NCI-H146 (cell line): ENCODE measurements at places on chromosomes 3 and 15.

DNA sequence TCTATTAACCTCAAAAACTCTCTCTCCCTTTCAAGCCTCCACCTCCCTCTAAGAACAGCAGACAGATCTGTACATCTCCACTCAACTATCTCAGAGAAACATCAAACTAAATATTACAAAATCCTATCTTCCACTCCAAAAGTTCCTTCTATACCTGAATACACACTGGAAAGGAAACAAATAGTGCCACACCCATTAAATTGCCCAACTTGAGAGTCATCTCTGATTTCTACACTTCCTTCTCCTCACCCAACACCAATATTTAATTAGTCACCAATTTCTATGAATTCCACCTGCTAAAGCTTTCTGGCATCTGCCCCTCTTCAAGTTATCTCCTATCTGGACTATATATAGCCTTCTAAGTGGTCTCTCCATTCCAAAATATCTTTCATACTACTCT, 65.8 kb downstream of the PEAK1 start:
- DNase-seq = no peak

DNA sequence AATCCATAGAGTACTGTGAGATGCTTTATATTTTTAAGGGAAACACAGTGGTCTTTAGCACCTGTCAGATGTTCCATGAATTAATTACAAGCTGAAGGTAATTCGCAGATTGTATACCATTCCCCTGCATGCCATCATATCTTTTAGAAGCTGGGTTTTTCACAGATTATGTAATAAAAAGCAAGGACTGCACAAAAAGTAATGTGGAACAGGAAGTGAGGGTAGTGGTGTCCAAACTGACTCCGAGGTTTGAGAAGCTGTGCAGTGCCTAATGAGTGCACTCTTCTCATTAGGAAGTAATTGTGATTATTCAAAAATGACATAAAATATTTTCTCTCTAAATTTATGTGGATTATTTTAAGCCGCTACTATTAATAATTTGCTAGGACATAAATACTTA, 123.2 kb downstream of the GOLIM4 start:
- DNase-seq = no peak

GRCh38 chr3:58299839-58300516, 6.1 kb upstream of the RPP14 start:
- peak; percentile 15 for DNase-seq

DNA sequence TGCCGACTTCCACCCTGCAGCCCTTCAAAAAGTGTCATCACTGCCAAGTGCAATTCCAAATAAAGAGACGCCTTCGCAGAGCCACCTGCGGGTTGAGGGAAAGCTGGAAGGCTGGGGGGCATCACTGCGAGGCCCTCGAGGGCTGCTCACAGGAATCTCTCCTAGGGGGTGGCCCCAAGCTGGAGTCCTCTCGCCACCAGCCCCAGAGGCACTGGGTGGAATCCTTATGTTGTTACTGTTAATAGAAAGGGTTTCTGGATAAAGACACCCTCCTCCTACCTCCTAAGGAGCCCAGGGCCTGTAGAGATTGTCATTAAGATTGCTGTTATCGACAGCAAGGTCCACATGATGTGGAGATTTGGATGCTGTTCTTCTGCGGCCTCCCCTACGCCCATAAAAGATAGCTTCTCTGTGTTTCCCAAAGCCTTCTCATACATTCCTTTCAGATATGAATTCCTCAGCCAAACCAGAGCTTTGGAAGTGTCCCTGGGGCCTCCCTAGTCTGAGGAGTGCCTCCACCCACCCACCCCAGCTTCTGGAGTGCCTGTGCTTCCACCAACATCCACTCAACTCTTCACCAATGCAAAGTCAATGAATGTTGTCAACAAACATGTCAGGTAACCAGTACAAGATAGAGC, 512.7 kb downstream of the SHQ1 start:
- DNase-seq = no peak

DNA sequence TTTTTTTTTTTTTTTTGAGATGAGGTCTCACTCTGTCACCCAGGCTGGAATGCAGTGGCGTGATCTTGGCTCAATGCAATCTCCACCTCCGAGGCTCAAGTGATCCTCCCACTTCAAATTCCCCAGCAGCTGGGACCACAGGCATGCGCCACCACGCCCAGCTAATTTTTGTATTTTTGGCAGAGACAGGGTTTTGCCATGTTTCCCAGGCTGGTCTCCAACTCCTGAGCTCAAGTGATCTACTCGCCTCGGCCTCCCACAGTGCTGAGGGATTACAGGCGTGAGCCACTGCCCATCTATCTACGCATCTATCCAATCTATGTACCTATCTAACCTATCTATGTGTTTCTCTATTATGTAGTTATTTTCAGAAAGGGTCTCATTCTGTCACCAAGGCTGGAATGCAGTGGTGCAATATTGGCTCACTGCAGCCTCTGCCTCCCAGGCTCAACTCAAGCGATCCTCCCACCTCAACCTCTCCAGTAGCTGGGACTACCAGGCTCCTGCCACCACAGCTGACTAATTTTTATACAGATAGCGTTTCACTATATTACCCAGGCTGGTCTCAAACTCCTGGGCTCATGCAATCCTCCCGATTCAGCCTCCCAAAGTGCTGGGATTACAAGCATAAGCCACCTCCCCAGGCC, 20.2 kb upstream of the GPX1 start:
- DNase-seq = no peak

DNA sequence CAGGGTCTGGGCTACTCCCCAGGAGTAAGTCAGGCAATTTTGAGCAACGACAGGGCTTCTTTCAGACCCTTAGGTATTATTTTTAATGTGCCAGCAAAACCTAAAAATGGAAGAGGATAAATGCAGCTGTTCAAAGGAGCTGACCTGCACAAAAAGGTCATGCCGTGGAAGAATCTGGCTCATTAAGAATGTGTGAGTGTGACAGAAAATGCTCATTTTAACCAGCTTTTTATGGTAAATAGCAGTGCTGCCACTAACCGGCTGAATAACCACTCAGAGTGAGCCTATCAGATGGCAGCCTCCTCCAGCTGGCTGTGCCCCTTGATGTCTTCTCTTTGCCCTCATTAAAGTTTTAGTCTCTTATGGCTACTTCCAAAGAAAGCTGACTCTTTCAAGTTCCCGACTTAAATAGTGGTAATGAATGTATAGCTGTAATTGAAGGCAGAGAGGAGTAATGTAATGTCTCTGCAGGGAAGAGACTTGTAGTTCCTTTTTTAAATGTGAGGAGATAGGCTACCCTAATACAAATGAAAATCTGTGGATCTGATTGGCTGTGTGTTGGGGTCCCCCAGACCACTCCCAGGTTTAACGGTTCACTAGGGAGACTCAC, 9.5 kb upstream of the FSTL1 start:
- no peak for DNase-seq

- DNase-seq = no peak
These were observed 246.5 kb upstream of the LRRN1 start for GRCh38 chr3:3552761-3553160.

DNA sequence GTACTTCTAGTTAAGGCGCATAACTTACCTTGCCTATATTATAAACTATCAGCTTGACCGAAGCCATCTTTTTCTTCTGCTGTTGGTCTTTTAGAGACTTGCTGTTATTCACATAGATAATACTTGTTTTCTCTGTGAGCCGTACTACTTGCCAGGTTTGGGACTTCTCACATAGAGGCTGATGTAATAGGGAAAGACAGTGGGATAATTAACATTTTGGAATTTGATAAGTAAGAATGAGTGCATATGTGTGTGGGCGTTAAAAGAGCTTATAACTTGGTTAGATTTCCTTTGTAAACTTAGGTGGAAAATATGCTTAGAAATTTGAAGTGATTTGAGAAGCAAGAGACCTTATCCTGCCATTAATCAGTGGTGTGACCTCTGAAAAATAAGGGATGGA, 47.8 kb downstream of the FNDC3B start:
- DNase-seq = no peak

DNA sequence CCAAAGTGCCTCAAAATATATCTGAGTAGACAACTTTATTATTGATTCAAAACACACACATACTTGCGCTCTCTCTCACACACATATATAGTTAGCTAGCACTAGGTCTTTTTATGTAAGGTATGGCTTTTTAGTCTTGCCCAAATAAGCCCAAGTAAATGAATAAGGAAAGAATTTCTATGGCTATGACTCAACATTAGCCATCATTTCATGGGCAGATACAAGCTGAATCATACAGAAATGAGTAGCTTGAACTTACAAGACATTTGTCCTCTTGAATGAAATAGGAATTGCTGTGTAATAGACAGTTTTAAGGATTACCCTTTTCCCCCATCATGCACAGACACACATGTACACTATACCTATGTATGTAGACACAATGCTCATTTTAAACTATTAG, 4.9 kb downstream of the CADPS start:
- DNase-seq = no peak

DNA sequence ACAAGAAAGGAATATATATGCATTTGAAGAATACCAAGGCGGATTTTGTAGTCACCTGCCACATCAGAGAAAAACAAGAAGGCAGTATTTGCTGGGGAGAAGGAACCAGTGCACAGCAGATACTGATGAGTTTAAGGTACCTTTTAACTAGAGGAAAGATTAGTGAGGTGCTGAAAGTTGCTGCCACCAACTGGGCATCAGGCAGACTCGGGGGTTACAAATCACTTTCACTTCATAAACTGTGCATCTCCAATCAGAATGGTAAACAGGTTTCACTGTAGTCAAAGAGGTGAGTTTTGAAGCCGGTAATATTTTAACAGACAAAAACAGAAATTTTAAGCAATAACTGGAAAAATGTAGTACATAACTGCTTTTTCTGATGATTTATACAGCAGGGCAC, 4.1 kb downstream of the FBN1 start:
- DNase-seq = no peak

- DNase-seq = no peak
These were observed 99.6 kb upstream of the NANOGP8 start for GRCh38 chr15:35184646-35185045.

DNA sequence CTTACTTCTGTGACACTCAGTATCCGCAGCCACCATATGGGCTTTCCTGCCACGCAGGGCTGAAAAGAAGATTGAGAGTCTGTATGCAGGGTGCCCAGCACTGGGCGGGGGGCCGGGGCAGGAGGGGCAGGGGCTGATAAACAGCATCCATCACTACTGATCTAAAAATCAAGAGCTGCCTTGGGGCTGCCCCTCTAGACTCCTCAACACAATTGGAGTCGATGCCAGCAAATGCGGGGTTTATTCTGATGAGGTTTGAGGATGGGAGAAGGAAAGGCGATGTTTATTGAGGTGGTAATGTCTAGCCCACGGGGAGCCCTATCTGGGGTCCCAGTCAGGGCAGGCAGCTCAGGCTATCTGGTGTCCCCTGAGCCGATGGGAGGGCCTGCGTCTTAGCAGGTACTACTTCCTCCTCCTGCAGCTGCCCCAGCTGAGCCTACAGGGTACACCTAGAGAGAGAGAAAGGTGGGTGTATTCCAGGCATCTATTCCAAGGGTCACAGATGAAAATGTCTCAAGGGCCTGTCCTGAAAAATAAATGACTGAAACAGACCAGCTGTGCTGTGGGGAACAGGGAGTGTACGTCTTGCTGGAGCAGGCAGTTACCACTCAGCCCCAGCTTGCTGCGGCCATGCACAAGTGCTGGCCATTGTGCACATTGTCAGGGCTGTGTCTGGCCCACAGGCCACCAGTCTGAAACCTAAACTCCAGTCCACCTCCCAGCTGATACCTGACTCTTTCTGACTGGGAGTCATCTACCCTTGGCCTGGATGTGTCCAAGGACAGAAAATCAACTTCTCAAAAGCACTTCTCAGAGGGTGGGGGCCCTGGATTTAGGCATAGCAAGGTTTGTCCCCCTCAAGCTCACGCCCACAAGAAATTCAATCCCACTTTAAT, 19.5 kb downstream of the ISG20 start:
- DNase-seq = no peak

DNA sequence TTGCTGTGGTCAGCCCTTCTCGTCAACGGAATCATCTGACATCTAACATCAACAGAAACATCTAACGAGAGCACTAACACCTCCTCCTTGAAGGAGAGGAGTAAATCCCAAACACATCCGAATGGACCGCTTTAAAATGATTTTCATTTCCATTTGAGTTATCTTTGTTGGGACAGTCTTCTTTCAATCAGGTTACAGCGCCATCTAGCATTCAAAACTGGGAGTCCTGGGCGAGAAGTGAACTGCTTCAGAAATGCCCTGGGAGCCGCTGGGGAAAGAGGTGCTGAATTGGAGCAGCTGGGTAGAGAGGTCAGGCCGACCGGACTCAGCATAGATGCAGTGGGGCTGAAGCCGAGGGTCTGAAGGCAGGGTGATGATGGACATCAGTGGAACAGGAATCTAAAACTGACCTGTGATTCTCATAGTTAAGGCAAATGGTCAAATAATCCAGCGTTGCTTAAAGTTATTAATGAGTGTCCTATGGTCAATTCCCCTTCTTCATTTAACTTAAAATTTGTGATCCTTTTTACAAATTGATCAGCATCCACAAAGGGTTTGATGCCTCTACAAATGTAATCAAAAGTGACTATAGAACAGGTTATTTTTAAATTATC, 170.0 kb upstream of the NDN start:
- DNase-seq = no peak

GRCh38 chr15:79463043-79463780, 31.1 kb downstream of the MINAR1 start:
- DNase-seq = no peak

GRCh38 chr3:23739536-23739935, 66.2 kb upstream of the UBE2E1 start:
- DNase-seq = no peak

- DNase-seq = peak; percentile 79
These were observed 1241.5 kb upstream of the GBE1 start for GRCh38 chr3:83002869-83003445.

DNA sequence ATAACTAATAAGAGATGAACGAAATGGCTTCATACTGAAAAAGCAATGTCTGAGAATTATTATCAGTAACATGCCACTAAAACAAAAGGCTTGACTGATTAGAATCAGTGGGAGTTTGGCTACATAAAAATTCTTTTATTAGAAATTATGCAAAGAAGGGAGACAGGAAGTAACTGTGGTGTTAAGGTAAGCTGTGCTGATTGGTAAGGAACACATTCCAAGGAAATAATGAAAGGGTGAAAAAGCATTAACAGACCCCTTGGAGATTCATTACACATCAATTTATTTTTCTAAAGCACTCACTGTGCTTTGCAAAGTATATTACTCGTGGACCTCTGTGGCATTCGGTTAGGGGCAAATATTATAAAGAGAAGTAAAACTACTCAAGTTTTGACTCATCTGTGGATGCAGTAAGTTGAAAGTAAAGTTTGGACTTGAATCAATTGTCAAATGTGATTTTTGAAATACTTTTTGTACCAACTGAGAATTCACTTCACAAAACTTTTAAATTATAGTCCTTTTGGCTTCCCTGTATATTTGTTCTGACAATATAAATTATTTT, 176.1 kb upstream of the ZPLD1 start:
- no peak for DNase-seq

DNA sequence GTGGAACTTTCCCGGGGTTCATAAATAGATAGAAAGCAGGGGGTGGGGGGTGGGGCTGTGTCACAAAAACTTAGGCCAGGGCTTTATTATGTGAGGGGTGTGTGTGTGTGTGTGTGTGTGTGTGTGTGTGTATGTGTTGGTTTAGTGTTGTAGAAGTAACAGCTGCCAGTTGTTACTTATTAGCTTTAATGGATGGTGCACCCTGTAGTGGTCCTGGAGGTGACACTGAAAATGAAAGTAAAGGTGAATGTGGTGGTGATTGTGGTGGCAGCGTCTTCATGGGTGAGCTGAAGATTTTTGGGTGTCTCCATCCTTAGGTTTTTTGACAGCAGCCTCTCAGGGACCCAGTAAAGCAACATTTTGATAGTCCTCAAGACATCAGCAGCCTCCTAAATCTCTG, 449.9 kb downstream of the PDCD6IP start:
- DNase-seq = no peak
